ENCODE measurements at places on chromosomes 5 and 9.

GRCh38 chr5:148998174-148998797, 64.6 kb downstream of the SH3TC2 start:
- no peak for DNase-seq

GRCh38 chr5:177109810-177110209, 23.1 kb downstream of the FGFR4 start:
- DNase-seq, result no peak

DNA sequence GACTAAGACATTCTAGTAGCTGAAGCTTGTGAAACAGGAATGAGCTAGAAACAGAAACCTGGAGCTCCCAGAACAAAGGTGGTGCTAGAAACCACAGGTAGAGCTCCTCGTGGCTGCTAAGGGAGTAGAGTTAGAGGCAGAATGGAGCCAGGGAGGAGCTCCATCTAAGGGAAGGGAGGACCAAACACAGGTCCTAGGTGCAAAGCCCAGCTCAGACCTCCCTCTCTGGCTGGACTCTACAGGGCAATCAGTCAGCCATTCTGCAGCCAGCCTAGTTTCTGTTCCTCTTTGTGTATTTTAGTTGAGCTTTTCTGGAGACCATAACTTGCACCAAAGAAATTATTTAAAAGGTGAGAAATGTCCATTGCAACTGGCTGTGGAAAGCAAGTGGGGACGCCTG, 70.4 kb downstream of the CRB2 start:
- no peak for DNase-seq

DNA sequence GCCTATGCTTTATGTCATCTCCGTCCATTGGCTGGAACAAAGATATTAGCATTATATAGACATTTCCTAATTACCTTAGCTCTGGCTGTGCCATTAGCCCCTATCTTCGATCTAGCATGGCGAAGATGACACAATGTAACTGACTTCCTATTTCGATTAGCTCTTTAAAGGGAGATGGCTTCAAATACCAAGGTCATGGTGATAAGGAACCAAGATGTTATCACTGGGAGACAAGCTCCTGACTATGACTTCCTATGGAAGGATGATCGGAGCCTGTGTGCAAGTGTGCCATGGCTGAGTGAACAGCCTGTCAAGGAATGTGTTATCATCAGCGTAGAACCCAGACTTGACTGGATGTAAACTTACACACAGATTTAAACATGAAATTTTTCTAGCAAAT, 602.1 kb downstream of the PSAT1 start:
- DNase-seq, result no peak

DNA sequence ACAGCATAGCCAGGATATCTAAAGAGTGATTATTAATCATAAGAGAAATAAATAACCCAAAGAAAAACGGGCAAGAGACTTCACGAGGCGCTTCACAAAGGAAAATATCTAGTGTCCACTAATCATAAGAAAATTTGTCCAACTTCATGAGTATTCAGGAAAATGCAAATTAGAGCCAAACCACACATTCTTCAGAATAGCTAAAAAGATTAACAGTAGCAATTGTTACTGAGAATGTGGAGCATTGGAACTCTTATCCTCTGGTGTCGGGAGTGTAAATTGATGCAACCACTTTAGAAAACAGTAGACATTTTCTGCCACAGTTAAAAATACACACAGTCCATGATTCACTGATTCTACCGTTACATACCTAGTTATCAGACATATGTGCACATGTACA, 145.7 kb downstream of the CWC27 start:
- no peak for DNase-seq

- DNase-seq, result no peak
Observed at GRCh38 chr5:89064736-89065135, 181.8 kb upstream of the MEF2C start.

DNA sequence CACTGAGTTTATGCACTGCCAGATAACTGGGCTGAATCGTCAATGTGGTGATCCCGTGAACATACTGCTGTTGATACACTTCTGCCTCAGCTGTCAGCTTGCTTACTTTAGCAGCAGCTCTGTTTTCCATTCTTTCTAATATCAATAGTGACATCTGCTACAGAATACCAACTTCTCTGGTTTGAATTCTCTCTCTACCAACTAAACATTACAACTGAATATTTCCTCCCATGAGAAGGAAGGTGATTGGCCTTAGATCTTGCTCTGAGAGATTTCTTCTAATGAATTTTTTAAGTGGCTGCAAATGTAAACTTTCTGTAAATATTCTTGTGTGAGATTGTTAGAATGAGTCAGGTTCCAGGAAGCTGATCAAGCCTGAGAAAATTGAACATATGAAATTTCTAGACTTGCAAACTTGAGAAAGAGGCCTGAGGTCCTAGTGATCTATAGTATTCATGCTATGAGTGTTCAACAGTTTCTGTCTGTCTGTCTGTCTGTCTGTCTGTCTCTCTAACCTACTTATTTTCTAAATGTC, 205.5 kb upstream of the CDKN2B start:
- DNase-seq, result no peak

DNA sequence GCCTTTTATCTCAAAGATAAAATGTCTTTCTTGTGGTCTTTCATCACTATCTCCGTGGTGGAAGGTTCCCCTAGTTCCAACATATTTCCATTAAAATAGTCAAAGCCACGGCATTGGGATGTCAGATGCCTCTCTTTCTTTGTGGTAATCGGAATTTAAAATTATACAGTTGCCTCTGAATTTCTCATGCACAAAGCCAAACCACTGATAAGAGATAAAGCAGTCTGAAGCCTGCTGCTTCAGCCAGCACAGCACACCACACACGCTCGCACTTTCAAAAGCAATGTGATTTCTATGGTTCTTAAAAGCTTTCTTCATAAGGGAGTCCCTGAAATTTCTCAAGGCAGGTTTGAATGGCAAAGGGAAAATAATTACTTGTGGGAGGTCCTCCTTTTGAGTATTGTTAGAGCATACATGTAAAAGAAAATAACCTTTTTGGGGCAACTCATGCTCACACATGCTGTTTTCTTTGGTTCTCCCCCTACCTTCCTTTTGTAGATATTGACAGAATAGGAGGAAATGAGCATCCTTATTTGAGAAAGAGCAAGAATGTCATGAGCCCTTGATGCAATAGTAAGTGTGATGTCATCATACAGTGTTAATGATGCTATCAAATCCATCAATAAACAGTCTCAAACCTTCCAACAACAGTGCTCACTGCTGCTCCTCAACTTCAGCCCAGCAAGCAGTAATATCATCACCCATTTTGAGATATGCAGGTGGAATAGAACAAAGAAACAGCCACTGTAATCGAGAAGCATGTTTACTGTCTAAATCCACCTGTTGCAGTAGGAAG, 85.7 kb upstream of the PPP1R2B start:
- no peak for DNase-seq

DNA sequence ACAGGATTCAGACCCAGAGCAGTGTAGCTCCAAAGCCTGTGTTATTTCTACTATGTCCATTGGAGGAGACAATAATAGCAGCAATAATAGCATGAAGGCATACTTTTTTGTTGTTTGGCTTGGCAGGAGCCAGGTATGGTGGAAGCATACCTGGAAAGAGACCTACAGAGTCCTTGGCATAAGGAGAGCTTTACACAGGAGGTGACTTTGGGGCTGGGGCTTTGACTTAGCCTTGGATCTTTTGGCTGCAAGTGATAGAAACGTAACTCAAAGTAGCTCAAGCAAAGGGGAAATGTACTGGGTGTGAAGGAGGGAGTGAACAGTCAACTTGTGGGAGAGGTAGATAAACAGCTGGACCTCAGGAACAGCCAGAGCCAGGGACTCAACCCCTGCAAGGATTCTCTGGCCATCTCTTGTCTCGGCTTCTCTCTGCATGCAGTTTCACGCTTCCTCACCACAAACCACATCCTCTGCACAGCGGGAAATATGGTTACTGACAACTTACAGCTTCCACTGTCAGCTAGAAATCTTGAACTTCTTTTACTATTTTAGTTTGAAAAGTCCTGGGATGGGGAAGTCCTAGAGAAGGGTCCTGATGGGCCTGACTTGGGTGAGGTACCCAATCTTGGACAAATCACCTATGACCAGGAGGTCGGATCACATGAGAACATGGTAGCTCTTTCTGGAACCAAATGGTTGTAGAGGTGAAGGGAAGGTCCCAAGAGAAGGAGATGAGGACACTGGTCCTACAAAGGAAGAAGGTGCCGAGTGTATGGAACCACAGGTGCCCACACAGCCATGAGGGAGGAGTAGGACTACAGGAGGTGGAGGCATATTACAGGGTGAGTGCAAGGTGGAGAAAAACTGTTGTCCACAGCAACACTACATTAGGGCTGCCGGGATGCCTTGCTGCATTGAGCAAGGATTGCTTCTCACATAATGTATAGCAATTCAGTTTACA, 47.0 kb upstream of the TGFBR1 start:
- no peak for DNase-seq

- DNase-seq, result no peak
Observed at GRCh38 chr5:131289738-131290137, 25.9 kb downstream of the CDC42SE2 start.

GRCh38 chr9:137190315-137190856, 1.9 kb downstream of the SSNA1 start:
- no peak for DNase-seq

DNA sequence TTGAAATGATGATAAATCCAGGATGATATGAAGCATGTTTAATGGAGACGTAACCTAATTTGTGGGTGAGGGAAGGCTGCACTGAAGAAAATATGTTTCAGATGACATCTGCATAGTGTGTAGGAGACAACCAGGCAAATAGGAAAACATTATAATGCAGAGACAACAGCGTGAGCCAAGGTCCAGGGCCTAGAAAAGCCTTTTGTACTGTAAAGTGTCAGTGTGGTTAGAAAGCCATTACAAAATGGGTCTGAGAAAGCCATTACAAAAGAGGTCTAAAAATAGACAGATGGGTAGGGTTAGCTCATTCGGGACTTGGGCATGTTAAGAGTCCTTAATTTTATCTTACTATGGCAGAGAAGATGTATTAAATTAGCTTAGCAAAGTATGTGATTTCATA, 14.9 kb upstream of the GABRG2 start:
- no peak for DNase-seq

- no peak for DNase-seq
Observed at GRCh38 chr5:179229331-179229831, 115.9 kb downstream of the ADAMTS2 start.

DNA sequence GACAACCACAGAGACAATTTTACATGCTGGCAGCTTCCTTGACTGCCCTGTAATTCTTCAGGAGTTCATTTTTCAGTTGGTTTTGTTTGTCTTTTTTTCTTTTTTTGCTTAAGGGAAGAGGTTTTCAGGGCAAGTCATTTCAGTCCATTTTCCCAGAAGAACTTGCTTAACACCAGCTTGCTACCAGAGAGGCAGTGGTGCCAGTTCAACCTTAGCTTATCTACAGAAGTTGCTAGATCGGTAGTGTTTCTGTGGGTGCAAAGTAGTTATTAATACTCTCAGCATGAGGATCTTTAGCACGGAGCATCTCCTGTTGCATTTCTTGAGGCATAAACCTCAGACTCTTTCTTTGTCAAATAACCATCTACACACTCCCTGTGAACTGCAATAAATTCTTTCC, 1.1 kb downstream of the SPEF2 start:
- no peak for DNase-seq

- no peak for DNase-seq
Observed at GRCh38 chr5:14706615-14707021, 42.1 kb downstream of the OTULIN start.

- DNase-seq, result no peak
Observed at GRCh38 chr5:73129143-73129542, 8.8 kb downstream of the TMEM171 start.

- DNase-seq, result no peak
Observed at GRCh38 chr9:24828687-24829086, 283.0 kb upstream of the IZUMO3 start.

GRCh38 chr5:154421868-154422267, 23.9 kb upstream of the SAP30L start:
- DNase-seq, result no peak

DNA sequence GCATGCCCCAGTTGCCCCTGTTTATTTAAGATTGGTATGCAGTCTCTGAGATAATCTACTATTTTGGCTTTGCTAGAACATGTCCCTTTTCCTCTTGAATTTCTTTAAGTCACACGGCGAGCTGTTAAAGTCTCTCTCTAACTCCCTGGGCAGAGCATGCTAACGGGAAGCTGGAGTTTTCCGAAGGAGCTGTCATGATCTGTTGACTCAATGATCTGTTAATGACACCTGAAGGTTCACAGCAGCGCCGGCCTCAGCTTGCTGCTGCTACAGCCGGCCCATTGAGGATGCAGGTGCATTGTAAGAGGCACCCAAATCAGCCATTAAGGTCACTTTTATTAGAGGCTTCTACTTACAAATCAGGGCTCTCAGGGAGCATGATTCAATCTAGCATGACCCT, 1203.4 kb downstream of the MAT2B start:
- DNase-seq, result no peak

DNA sequence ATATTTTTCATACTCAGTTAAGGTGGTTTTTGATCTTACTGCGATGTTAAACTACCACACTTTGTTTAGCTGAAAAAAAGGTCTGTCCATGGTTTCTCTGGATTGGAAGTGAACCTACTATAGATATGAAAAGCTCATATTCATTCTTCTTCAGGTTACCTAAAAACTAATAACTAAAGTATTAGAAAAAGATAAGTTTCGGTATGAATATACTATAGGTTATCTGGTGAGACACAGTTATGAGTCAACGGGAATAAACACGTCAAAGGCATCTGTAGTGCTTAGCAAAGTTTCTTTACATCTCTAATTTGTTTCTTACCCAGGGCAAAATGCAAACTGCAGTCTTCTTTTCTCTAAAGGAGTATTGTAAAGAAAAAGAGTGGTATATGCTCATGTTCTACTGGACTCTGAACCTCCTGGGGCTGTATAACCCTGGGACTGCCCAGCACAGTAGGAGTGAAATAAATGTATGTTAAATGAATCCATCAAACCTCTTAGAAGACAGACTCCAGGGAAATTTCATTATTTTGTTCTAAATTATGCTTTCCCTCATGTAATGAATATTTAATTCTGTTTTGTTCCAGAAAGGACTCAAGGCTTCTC, 521.9 kb downstream of the PDE4D start:
- no peak for DNase-seq

DNA sequence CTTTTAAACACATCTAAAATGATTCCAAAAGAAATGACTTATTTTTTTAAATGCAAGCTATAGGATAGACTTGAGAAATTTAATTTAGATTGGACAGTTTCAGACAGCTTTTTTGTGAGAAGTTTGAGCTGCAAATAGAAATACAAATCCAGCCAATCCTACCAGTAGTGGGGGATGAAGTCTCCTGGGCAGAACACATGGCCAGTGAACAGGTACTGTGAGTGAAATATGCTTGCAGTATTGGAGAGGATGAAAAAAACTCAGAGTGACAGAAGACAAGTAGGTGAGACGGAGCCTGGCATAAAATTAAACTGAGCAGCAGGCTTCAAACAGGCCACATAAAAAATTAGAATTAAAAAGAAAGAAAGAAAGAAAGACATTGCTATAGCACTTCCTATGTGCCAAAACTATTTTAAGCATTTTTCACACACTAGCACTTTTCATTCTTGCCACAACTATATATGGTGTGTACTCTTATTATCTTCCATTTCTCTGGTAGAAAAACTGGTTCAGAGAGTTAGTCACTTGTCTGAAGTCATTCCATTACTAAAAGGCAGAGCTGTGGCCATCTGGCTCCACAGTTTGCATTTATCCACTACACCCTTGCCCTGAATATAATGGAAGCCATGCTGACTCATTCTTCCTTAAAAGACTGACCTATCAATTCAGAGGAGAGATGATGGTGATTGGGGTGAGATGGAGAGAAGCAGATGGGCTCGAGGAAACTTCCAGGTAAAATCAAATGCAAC, 310.2 kb upstream of the CTNND2 start:
- no peak for DNase-seq

GRCh38 chr9:130124085-130124860, 47.9 kb upstream of the NCS1 start:
- no peak for DNase-seq

GRCh38 chr5:75214928-75215327, 21.8 kb downstream of the ANKRD31 start:
- no peak for DNase-seq
